CD14-positive monocyte (primary cell): ENCODE measurements at places on chromosomes 16 and 17. TPM values are rescaled to one million over a fixed set of nuclear protein-coding genes. Genes with fewer than 3 reads are reported as not detected.

The AIPL1 gene
- not detected for polyA plus RNA-seq

The MYH8 gene
- polyA plus RNA-seq, result not detected in 2 replicates

DNA sequence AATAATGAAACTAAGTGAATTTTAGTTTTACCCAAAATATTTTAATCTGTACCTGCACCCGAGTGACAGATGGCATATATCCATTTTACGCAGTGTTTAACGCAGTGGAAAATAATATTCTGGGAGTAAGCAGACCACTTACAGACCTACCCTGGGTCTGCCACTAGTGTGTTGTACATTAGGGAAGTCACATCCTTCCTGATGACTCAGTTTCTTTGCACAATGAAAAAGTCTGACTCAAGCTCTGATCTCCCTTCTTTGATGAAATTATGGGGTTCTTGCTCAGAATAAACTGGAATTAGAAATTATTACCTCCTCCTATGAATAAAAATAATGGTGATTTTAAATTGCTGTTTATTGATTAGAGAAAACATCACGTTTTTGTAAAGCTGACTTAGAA lies 123.2 kb upstream of the AXIN2 start:
- DNase-seq, result no peak

DNA sequence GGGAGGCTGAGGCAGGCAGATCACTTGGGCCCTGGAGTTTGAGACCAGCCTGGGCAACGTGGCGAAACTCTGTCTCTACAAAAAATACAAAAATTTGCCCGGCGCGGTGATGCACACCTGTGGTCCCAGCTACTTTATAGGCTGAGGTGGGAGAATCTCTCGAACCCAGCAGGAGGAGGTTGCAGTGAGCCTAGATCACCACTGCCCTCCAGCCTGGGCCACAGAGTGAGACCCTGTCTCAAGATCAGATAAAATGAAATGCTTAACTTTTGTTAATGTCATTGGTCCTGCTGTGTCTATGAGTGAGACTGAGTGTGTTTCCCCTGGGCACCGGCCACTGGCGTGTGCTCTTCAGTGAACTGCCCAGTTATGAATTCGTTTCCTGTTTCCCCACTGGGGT lies 10.5 kb downstream of the FAM234A start:
- no peak for DNase-seq

GRCh38 chr17:49365667-49366066 lies 3.6 kb upstream of the ZNF652 start:
- no peak for DNase-seq

GRCh38 chr17:60093694-60094093 lies 15.0 kb upstream of the HEATR6 start:
- no peak for DNase-seq
